Activated CD4-positive, alpha-beta memory T cell treated with anti-CD3 and anti-CD28 coated beads, Interleukin-2, amount 10 ng/mL, durations not matched to agents 7 days and 5 days (primary cell): ENCODE measurements at places on chromosomes 4 and X. TPM values are rescaled to one million over a fixed set of nuclear protein-coding genes. Genes with fewer than 3 reads are reported as not detected.

DNA sequence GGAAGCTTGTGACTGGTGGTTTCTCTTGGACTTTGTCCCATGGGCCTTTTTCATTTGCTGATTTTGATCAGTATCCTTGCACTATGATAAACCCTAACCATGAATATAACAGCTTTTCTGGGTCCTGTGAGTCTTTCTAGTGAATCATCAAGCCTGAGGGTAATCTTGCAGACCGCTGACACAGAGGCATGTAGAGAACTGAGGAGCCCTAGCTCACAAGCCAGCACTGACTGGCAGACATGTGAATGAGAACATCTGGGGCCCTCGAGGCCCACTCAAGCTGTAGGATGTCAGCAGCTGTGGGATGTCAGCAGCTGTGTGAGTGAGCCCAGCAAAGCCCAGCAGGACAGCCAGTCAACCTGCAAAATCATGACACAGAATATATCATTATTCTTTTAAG, 36.7 kb downstream of the HMGB3 start:
- DNase-seq: no peak

- DNase-seq: no peak
Observed at GRCh38 chr4:87005369-87005689, 70.5 kb downstream of the AFF1 start.

The EDA2R gene
- total RNA-seq: 2.8 TPM

- DNase-seq: no peak
Observed at GRCh38 chr4:35604724-35605123, 639.6 kb downstream of the ARAP2 start.

The SULT1B1 gene
- 3.9 TPM for total RNA-seq

- no peak for DNase-seq
Observed at GRCh38 chrX:71301195-71301924, at the start of gene ITGB1BP2. Gene ITGB1BP2 (plus strand): TSS chrX:71301750. CDS start chrX:71301807, 57 bp downstream.

DNA sequence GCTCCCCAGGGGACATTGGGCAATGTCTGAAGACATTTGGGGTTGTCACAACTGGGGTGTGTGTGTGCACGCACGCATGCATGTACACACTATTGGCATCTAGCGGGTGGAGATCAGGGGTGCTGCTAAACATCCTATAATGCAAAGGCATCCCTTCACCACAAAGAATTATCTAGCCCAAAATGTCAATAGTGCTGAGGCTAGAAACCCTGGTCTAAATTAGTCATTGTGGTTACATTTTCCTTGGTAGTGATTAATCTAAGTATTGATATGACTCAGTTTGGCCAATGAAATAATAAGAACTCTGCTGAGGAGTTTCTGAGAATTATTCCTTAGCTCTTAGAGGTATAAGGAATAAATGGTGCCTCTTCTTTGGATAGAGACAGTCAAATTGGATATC, 200.2 kb downstream of the CLCN4 start:
- DNase-seq: no peak

The PCDH7 gene
- not detected for total RNA-seq

DNA sequence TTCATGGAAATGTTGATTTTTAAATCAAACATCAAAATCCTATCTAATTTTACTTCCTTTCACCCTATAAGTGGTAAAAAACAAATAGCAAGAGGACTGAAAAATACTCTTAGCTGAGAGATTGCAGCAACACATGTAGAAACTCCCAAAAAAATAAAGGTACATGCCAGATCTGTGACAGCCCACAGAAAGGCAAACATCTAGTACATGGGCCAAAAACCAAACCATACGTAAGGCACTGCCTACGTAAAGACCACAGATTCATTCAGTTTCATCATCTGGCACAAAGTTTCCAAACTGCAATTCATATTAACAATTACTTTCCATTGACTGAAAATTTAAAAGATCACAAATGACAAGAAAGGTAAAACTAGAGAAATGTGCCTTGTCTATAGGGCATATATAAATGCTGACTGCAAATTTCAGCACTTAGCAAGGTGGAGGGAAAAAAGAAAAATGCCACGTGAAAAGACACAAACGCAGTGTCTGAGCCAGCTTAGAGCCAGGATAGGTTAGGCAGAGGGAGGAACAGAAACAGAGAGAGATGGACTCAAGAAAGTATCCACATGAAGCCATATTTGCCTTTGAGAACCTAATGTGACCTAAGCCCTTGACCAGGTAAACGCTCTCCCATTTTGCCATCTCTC, 88.1 kb downstream of the TSPAN5 start:
- no peak for DNase-seq

The GALNT7 gene
- total RNA-seq: 16.0 TPM

The CXCL8 gene
- 13.2 TPM for total RNA-seq

DNA sequence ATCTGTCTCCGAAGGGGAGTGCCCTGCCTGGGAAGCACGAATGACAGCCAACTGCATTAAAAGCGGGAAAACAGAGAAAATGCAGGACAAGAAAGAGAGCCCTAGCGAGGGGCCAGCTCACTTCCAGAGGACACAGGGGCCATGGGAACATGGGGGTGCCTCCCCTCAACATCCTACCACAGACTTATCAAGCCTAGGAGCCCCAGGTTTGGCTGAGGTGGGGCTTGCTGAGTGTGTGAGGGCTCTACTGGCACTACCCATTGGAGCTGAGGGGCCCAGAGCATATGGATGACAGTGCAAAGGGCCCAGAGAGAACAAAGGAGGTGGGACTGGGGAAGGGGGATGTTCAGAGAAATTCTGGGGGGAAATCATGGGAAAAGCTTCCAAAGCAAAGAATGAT, 101.8 kb downstream of the PJA1 start:
- DNase-seq: no peak

DNA sequence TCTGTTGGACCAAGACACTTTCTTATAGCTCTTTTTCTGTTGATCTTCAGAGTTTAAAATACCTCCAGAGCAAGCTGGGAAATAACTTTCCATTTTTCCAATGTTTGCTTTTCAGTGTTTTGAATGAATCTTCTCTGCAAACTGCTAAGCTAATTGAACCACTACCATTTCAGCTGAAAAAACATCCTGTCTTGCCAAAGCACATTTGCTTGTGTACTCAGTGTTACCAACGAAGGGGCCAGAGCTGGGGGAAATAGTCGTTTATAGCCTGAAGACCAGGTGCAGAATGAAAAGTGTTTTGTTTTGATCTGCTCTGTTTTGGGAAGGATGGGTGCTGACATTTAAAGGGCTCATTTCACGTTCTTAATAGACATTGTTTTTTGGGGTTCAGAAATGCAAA, 88.4 kb upstream of the CLNK start:
- DNase-seq: no peak

The C4orf50 gene
- 1.2 TPM for total RNA-seq

DNA sequence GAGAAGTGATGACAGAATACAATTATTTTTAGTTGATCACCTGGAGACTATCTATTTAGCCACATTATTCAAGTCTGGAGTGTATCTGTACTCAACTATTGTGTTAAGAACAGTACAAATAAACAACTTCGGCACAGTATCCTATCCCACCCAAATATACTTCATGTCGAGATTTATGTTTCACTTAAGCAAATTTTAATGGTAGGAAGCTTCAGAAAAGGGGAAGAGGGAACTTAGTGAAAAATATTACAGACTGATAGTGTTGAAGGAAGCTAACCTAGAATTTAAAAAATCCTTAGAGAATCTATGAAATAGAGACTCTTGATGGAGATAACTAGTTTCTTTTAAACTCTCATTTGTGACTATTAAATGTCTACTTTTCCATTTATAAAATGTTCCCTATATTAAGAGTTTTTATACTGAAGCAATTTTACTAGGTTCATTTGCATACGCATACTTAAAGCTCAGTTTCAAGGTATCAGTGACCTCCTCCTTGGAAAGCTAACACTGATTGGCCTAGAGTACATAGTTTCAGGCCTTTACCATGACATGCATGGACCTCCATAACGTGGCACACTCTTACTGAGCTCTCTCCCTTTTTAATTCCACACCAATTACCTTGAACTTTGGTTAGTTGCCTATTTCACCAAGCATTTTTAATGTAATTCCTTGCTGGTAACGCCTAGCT, 197.7 kb downstream of the CAMK2D start:
- no peak for DNase-seq

The SYTL4 gene
- total RNA-seq: not detected

DNA sequence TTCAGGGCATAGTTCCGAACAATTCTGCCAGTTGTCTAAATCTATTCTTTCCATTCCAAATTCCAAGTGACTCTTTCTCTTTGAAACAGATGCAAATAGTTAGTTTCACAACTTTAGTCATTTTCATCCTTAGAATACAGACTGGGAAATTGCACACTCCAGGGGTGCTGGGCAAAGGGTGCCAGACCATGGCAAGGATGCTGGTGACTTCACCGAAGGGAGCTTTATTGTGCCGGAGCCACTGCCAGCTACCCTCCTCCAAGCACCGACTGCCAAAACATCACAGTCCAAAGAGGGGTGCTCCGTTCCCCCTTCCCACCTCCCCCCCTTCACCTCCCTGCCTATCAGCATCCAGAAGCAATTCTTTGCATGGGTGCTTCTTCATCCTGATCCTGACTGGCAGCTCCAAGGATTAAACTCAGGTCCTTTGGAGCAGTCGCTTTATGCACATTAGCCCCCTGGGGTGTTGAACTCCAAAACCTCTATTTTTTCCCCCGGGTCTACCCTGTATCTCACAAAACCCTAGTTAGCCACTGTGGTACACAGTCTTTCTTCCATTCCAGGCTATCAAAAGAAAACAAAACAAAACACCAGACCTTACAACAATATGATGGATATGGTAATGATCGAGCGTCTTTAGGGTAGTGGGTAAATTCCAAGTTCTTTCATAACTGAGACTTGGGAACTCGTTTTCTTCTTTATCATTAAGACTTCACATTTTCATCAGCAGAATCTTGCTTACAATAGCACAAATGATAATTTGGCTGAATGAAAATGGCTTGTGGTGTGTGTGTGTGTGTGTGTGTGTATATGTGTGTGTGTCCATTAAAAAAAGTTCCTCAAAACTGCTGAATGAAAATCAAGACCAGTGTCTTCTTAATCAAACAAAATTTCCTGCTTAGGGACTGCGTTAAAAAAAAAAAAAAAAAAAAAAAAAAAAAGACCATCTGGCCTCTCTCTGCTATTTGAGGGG, 28.7 kb downstream of the MID1 start:
- no peak for DNase-seq

DNA sequence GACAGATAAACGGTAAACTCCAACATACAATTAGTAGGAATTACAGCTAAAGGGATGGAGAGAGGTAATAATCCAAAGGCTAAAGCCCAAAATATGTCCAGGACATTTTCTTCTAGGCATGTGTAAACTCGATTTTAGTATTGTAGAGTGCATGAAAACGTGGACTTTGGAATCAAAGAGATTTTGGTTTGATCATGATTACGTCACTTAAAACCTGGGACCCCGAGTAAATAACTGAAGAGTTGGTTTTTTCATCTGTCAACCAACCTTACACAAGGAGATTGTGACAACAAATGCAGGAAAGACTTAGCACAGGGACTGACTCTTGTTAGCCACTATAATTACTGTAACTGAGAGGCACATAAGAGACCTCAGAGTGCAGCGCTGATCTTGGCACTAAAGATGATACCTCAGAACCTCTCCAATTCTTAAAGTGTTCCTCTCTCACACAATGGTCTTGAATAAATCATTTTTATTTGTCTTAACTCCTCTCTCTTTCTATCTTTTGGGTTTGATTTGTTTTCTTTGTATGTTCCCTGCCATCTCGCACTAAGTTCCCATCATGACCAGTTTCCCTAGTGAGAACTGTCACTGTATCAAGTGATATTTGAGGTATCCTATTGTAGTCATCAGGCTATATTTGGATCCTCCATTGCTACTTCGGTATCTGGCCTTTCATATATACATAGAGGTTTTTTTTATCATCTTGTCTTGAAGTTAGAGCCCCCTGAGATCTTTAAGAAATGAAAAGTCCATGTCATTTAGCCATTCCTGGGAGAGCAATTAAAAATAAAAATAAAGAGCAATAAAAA, 32.2 kb upstream of the MSL3 start:
- DNase-seq: no peak

DNA sequence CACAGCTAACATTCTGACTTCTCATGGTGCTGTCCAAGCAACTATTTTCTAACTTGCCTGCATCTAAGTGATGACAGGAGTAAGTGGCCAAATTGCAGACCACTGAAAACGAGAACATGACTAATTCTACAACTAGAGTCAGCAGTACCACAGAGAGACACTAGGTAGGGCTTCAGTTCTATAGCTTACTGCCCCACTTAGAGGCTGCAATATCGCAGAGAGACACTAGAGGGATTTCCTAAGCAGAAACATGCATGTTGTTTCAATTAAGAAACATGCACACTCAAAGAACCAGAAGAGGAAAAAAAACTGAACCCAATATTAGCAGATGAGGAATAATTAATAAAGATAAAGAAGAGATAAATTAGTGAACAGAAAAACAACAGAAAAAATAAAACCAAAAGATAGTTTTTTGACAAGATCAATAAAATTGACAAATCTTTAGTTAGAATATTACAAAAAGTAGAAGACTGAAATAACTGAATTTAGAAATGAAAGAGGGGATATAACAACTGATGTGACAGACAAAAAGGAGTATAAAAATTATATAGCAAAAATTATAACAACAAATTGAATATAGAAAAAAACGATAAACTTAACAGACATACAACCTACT, 100.8 kb downstream of the SPIN4 start:
- peak; percentile 34 for DNase-seq

The APLN gene
- 0.15 TPM for total RNA-seq

The PABPC1L2B gene
- total RNA-seq: not detected

The ADAM29 gene
- not detected for total RNA-seq

The POU3F4 gene
- total RNA-seq: not detected

The CFP gene
- 15.7 TPM for total RNA-seq

The MAGEA3 gene
- total RNA-seq: not detected

The TMPRSS11A gene
- total RNA-seq: not detected

The SOWAHD gene
- total RNA-seq: 1.9 TPM

DNA sequence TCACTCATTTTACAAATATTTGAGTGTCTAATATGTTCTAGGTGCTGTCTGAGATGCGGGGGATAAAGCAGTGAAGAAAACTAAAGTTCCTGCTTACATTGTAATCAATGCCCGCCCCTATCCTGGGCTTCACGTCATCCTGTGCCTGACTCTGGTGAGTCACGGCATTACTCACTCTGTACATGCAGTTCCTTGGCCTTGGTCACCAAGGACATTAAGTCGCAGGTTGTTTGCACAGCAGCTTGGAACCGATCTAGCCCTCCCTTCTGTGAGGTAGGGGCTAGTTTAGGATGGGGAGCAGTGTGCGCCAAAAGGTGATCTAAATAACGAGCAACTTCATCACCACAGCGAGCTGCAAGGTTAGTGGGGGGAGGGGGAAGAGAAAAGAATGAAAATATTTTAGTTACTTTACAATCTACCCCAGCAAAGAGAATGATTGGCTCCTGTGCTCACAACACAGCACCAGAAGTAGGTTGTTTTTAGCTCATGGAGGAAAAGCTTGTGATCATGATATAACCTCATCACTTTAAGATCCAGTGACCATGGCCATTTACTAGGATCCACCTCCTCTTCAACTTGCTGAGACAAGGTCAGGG, 48.0 kb upstream of the HDAC8 start:
- peak; percentile 63 for DNase-seq

GRCh38 chrX:118261151-118261550, 84.8 kb upstream of the WDR44 start:
- DNase-seq: no peak

The REPS2 gene
- total RNA-seq: 0.10 TPM

The NSG1 gene
- total RNA-seq: 7.0 TPM
